ENCODE measurements at places on chromosomes 13 and 19. TPM values are rescaled to one million over a fixed set of nuclear protein-coding genes. Genes with fewer than 3 reads are reported as not detected.

DNA sequence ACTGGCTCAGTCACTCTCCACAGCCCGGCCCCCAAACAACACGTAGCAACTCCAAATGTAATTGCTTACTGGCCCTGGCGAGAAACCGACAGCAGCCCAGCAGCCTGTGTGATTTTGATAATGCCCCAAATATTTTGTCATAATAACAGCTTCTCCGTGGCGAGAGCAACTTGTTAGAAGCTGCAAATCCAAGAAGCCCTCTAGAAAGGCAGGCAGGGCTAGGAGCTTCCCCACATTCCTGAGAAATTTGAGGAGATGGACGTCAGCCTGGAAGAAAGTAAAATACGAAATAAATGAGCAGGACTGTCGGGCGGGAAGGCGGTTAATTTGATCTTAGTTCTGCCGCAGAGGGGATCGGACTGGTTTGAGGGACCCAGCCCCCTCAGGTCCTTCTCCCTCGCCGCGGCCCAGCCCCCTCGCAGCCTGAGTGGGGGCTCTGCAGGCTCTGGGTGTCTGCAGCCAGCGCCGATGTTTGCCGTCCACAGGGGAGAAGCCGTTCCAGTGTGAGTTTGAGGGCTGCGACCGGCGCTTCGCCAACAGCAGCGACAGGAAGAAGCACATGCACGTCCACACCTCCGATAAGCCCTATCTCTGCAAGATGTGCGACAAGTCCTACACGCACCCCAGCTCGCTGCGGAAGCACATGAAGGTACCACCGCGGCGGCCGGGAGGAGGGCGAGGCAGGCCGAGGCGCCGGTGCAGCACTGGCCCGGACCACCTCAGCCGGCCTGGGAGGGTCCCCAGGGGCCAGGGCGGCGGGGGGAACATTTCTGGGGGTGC is 3.1 kb downstream of the ZIC2 start:
- H3K4me1 ChIP-seq, result peaks cover 4% of the 10 kb centered on the region
- no peak for DNase-seq

ATP8A2 gene
- total RNA-seq, result 0.11 TPM

GRCh38 chr13:87198371-87198770 is 472.8 kb upstream of the SLITRK5 start:
- H3K4me1 ChIP-seq, result no peaks in the 10 kb centered on the region
- no peak for DNase-seq
- no peaks in the 10 kb centered on the region for H3K36me3 ChIP-seq

- no peak overlapping the region for H3K27ac ChIP-seq
- H3K36me3 ChIP-seq, result no peaks in the 10 kb centered on the region
- no peak for DNase-seq
- peaks cover under 1% of the 10 kb centered on the region for H3K4me1 ChIP-seq
Observed at GRCh38 chr13:109576331-109576813, 210.0 kb downstream of the IRS2 start.

ELANE gene
- total RNA-seq, result not detected
